Stomach (tissue), 19 donors: ENCODE measurements at places on chromosomes 2 and 18.
A peak's percentile ranks its signal among the peaks of the same experiment; 100 is the strongest.

- DNase-seq: no peak
These were observed 73.9 kb downstream of the LRRFIP1 start for GRCh38 chr2:237701033-237701858.

- DNase-seq: no peak
These were observed 197.5 kb downstream of the PHLPP1 start for GRCh38 chr18:62912885-62913284.

- no peak for DNase-seq
These were observed 53.6 kb downstream of the CDK15 start for GRCh38 chr2:201859949-201860348.

DNA sequence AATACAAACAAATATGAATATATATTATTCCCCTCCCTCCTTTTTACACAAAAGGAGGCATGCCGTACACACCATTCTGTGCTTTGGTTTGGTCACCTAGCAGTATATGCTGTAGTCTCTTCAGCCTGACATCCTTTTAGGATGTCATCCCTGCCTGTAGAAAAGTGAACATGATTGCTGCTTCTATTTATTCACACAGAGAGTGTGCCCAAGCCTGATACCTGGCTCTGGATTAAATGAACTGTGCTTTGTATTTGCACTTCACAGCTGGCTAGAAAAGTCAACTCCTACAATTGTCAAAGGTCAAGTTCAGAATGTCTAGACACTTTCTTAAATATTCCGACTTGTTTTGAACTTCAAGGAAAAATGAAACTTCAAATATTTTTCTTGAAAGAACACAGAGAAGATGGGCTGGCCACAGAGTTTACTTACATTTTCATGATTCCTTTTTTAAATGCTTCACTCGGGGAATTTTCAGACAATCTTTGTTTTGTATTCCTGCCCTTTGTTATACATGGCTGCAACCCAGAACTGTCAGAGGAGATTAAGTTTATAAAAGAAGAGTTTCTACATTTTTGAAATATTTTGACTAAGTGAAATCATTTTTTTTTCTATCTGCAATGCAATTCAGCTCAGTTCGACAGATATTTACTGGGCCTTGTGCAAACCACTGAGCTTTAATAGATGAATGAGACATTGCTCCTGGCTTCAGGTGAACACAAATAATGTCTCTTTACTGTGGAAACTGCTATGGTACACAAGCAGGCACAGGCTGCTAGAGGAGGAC lies 33.5 kb downstream of the DAPL1 start:
- no peak for DNase-seq

DNA sequence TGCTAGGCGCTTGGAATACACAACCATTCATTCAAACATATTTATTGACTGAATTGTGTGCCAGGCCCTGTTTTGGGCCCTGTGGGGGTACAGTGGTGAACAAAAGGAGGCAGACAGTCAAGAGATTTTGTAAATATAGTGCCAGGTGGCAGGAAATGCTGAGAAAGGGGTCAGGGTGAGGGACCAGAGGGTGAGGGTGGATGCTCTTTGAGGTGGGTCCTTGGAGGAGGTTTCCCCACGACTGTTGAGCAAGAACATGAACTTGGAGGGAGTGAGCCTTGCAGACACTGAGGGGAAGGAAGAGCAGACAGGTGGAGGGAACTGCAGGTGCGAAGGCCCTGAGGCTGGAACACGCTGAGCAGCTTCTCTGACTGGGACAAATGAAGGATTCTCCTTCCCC lies 40.7 kb downstream of the ODC1 start:
- DNase-seq: no peak

DNA sequence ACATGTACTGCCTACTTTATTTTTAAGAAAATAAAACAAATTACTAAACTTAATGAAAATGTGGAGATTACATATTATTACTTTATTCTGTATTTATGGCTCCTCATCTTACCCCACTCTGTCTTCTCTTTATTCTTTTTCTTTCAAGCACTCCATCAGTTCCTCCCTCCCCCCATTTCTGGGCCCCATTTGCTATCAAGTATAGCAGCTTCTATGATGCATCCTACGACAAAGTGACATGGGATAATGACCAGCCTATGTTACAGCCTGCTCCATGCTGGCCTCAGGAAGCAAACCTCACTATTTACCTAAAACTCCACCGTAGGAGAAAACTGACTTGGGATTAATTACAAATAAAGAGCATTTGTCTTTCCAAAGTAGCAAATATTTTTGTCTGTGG lies 58.8 kb downstream of the RND3 start:
- DNase-seq: no peak

- DNase-seq: no peak
These were observed 76.5 kb upstream of the ZSWIM2 start for GRCh38 chr2:186925514-186925913.

GRCh38 chr2:171334171-171334570 lies 99.6 kb downstream of the METTL8 start:
- DNase-seq: peak; percentile 36

GRCh38 chr18:27461957-27462356 lies 276.8 kb upstream of the CHST9 start:
- DNase-seq: no peak

- no peak for DNase-seq
These were observed 175.6 kb upstream of the ZFP36L2 start for GRCh38 chr2:43402002-43402401.

- no peak for DNase-seq
These were observed 1.8 kb downstream of the DSC3 start for GRCh38 chr18:31040686-31041270.

DNA sequence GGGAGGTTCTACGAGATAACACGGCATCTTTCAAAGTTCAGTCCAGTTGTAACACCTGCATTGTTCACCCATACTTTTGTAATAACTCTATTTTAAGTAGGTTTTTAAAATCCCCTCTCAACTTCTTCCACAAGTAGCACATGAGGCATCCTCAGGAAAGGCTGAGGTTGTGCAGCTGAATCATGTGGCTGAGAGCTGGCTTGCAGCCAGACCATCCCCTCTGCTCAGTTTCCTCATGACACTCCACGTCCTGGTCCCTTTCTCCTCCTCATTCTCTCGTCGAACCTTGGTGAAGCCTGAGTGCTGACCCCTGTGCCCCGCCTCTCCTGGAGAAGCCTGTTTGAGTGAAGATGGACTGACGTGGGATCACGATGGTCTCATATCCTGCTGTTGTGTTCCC lies 42.5 kb downstream of the POU3F3 start:
- DNase-seq: no peak

DNA sequence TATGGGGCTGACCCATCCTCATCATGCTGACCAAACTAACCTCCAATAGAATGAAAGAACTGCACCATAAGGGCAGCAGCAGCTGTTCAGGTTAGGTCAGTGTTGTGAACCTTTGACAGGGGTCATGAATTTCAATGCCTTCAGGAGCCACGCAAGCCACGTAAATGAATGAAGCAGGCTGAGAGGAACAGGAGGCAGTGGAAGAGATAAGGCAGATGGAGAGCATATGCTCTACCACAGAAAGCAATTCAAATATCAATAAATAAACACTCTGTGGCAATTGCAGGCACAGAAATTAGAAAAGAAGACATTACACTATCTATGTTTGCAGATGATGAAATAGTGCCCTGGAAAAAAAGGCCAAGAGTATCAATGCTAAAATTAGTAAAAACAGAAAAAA lies 56.3 kb downstream of the SCG2 start:
- peak; percentile 16 for DNase-seq

GRCh38 chr2:4381049-4381448 lies 677.7 kb downstream of the DCDC2C start:
- DNase-seq: no peak

- DNase-seq: no peak
These were observed 54.8 kb downstream of the RAPGEF4 start for GRCh38 chr2:172790404-172790803.

DNA sequence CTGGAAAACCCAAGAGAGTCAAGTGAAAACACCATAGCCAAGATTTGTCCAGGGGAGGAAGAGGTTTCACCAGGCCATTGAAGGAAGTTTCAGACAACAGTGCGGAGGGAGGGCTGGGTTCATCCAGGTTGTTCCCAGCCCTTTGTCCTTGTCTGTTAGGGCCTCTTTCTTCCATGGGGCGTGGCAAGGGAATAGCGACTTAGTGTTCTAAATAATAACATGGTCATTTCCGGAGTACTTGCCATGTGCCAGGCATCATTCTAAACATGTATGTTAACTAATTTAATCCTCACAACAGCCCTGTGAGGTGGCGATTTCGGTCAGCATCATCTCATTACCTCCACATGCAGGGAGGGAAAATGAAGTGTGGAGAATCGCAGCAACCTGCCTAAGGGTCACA lies 77.3 kb downstream of the TCF7L1 start:
- no peak for DNase-seq

- no peak for DNase-seq
These were observed 58.7 kb downstream of the SLC40A1 start for GRCh38 chr2:189521699-189522434.

GRCh38 chr18:76524900-76525698 lies 30.1 kb upstream of the ZNF516 start:
- DNase-seq: peak; percentile 94

DNA sequence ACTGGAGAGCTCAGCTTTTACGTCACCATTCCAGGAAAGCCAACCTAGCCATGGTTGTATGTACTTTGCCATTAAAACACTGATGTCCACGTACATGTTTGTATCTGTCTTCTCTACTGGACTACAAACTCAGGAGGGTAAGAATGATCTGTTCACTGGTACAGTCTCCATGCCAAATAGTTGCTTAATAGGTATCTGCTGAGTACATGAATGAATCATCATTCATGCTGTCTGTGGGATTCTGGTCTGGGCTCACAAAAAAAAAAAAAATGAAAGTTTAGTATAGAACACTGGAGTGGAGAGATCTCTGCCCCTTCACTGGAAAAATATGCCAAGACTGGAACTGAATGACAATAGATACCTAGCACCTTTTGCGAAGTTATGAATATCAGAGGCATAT lies 102.6 kb upstream of the ITGA4 start:
- DNase-seq: no peak

GRCh38 chr18:57533868-57534510 lies 52.5 kb downstream of the FECH start:
- no peak for DNase-seq

GRCh38 chr2:46393347-46393820 lies 86.0 kb upstream of the TMEM247 start:
- no peak for DNase-seq

DNA sequence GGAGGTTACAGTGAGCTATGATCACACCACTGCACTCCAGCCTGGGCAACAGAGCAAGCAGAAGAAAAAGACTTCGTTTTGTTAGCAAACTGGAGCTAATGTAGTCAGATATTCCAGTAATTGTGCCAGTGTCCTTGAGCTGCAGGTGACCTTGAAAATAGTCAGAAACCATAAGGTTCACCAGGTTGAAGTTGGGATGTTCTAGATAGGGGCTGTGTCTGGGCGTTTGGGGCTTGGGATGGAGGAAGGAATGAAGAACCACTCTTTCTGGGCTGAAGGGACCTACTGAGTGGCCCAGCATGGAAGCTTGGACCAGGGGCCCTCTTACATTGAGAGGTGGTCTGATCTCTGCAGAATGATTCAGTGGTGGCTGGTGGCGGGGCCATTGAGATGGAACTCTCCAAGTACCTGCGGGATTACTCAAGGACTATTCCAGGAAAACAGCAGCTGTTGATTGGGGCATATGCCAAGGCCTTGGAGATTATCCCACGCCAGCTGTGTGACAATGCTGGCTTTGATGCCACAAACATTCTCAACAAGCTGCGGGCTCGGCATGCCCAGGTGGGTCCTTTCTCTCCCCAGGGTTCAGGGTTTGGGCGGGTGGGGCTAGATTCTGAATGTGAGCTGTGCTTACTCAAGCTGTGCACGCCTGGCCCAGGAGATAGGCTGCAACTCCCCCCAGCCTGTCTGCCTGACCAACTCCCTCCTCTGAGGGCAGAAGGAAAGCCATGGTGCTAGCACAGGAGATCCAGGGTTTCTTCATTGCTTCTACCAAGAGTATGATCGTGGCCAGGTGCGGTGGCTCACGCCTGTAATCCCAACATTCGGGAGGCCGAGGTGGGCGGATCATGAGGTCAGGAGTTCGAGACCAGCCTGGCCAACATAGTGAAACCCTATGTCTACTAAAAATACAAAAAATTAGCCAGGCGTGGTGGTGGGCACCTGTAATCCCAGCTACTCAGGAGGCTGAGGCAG lies 17.1 kb downstream of the CCT7 start:
- DNase-seq: no peak

- DNase-seq: no peak
These were observed 8.3 kb downstream of the OSR1 start for GRCh38 chr2:19349911-19350677.

DNA sequence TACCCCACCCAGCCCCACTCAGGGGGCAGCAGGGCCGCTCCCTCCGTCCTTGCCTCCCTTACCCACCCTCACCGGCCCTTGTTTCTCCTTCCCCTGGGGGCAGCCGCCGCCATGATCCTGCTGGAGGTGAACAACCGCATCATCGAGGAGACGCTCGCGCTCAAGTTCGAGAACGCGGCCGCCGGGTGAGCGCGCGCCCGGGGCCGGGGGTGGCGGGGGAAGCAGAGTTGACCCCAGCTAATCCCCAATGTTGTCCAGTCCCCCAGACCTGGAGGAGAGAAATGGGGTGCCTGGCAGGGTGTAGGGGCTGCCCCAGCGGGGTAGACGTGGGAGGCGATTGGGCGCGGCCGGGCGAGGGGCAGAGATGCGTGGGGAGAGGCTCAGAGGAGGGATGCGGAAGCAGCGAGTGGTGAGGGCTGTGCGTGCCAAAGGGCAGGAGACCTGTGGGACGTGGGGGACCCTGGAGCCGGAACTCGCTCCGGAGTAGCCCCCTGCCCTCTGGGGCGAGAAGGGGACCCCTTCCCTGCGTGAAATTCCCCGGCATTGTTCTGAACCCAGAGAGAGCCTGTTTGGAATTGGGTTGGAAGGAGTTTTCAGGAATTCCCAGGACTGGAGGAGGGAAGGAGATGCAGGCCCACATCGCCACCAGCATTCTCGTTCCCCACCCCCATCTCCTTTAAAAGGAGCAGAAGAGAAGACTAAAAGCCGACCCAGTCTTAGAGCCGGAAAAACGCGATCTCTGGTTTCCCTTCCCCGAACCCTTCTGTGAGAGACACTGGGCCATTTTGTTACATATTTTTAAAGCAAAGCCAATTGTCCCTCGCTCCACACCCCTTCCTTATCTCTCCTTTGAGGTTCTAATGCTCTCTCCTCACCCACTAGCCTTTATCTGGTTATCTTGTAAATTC lies 625 bp downstream of the ARPC2 start:
- DNase-seq: peak; percentile 84
